ENCODE measurements at places on chromosomes 1 and 21.

GRCh38 chr1:180136968-180137356 is 17.7 kb upstream of the QSOX1 start:
- DNase-seq, result no peak

- DNase-seq, result no peak
Measured at GRCh38 chr1:88141499-88142074, 542.5 kb upstream of the PKN2 start.

DNA sequence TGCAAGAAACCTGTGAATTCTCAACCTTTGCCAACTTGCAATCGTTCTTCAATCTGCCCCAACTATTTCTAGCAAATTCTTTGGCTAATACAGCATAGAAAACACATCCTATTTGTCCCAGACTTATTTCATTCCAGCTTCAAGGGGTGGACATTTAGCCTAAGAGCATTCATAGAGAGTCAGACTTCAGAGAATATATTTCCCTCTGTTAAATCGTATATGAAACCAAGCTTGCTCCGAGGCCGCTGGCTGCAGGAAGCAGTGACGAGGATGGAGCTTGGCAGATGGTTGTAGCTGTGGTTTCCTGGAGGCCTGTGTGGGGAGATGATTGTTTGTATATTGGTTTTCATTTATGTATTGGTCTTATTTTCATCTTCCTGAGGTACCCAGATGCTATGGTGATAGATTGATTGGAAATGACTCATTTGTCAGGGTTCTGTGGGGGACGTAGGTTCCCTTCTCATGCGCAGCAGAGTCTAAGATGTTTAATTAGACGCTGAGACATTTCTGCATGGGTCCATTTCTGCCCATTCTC is 26.1 kb downstream of the MAN1C1 start:
- DNase-seq, result peak; percentile 41

DNA sequence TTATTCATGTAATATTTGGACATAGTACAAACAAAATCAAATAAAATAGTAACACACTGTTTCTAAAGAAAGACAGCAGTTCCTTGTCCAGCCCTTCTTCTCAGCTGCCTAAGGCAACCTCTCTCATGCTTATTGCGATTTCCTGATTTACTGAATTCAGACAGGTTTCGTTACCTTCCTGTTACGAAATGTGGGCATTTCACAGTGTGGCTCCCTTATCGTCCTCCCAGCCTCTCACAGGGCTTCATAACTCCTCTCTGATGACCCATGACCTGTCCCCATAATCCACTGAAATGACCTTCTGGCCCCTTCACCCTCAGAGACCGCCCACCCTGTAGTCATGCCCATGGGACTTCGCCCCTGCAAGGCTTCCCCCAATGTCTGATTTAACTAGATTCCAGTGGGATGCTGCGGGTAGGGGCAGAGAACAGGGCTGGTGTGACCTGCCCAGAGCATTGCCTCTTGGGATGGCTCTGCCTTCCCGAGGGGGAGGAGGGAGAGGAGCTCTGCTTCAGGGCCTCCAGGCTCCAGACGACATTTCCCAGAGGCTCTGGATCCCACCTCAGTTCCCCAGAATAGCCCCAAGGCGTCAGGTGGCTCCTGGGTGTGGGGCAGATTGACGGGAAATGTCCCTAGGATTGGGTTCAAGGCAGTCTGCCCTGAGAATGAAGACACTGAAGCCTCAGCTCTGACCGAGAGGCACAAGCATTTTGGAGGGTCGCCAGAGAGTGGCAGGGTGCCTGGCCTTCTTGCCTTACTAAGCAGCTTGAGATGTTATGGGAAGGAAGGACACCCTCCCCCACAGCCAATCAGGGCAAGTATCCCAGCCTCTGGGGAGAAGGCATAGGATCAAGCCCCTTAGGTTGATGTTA is 20.6 kb downstream of the PADI2 start:
- DNase-seq, result no peak

GRCh38 chr1:18123467-18123992 is 15.9 kb downstream of the IGSF21 start:
- no peak for DNase-seq

DNA sequence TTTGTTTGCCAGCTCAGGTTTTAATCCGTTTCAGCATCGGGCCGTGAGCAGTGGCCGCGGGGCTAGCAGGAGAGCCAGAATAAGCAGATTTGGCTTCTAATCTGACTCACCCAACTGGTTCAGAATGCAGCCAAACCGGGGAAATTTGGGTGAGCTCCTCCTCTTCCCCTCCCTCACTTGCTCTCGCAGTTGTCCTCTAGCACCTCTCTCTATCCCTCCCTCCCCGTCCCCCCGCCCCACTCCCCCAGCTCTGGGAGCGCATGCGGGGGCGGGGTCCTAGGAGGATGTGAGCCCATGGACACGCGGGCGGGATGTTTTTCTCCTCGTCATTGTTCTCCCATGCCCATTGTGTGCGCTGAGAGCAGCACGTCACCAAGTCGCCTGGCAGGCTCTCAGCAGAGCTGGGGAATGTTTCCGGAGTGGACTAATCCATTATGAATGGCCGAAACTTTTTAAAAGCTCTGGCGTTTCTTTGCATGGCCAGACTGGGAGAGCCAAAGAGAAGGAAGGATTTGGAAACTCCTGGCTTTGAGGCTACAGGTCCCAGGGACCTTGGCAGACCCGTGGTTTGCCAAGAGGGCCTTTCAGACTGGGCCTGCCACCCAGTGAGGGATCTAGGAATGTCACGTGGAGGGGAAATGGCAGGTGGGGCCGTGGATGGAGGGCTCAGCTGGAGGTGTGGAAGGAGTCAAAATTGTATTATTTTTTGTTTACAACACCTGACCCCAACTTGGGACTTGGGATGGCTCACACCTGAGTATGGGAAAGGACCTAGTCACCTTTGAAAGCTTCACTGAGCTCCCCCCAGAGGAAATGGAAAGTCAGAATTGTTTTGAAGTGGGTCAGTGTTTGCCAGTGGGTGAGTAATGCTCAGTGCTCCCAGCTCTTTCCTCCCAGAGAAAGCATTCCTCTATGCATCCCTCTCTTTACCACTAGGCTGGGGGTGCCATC is 39.2 kb downstream of the CDK18 start:
- DNase-seq, result no peak

- no peak for DNase-seq
Measured at GRCh38 chr1:53165408-53165961, 23.0 kb upstream of the SLC1A7 start.

DNA sequence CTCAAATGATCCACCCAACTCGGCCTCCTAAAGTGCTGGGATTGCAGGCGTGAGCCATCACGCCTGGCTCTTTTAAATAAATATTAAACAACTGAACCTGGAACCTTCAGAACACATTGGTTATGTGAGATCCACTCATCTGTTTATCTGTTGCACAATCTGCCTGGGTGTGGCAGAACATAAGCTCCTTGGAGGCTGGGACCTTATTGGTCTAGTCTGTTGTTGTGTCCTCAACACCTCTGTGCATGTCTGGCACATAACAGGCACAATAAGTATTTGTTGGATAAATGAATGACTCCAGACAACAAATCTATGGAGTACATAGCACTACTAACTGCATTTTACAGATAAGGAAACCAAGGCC is 4.1 kb upstream of the NBL1 start:
- DNase-seq, result no peak

- no peak for DNase-seq
Measured at GRCh38 chr1:21012937-21013336, 163.8 kb downstream of the EIF4G3 start.

GRCh38 chr1:235054466-235054865 is 74.2 kb downstream of the TOMM20 start:
- DNase-seq, result no peak

GRCh38 chr1:11151826-11152612 is 37.1 kb upstream of the ANGPTL7 start:
- DNase-seq, result no peak

DNA sequence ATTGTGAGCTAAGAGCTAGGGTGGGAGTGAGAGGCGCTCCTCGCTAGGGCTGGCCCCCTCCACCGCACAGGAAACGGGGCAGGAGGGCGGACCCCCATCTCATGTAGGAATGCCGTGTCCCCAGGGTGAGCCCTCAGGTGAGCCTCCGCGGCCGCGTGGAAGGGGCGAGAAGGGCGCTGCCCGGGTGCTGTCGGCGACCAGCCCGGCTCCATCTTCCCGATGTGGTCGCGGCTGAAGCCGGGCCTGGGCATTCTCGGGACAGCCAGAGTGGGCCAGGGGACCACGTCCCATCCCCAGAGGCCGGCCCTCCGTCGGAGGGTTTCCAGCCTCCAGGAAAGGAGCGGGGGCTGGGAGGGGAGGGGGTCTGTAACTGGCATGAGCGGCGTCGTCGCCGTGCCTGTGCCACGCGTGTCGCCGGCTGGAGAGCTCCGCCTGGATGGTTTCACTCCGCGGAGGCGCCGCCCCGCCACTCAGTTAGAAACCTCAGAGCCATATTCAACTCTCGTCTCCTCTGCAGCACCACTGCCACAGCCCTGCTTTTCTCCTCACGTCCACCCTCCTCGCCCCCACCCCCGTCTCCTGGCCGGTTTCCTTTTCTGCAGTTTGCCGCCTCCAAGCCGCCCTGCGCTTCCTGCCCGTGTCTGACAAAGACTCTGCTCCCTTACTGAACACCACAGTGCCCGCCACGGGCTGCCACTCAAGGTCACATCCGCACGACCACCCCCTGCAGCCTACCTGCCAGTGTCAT is at the start of gene TMEM269:
Gene TMEM269, plus strand, starts transcription at position 46 of the 748 bp plus-strand sequence. CDS start 4,903 bp downstream, outside the sequence.
- peak; percentile 15 for DNase-seq

GRCh38 chr1:74570797-74571492 is 58.5 kb upstream of the LRRC53 start:
- no peak for DNase-seq

- DNase-seq, result no peak
Measured at GRCh38 chr21:28518630-28519029, 474.0 kb downstream of the LTN1 start.

GRCh38 chr1:57615956-57616355 is 192.1 kb upstream of the DAB1 start:
- no peak for DNase-seq

DNA sequence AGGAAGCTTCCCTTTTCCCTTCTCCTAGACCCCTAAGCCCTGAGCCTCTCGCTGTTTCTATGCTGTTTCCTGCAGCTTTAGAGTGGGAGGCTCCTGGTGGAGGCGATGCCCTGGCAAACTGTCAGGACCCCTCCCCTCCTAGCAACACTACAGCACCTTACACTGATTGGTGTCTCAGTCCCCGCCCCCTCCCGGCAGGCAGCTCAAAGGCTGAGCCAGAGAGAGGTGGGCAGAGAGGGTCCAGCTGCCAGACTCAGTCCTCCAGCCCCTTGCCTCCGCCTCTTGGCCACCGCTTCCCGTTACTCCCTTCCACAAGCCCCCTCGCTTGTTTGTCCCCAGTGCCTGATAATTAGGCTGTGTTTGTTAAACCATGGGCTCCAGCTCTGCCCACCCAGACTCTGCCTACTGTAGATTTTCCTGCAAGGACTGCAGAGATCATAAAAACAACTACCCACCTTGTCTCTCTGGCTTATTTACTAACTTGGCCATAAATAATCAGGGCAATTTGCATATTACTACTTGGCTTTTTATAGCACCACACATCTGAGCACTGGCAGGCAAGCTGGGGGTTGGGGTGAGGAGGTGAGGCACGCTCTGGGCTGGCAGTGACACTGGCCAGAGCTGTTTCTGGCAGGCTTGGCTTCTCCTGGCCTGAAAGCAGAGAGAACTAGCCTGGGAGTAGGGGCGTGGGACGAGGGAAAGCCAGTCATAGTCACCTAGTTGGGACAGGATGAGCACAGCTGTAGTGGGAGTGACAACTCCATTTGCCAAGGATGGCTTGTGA is 107.5 kb downstream of the CSMD2 start:
- DNase-seq, result no peak

- DNase-seq, result no peak
Measured at GRCh38 chr1:156833603-156834002, 17.0 kb upstream of the SH2D2A start.

GRCh38 chr1:17045634-17046333 is 8.0 kb downstream of the SDHB start:
- no peak for DNase-seq

DNA sequence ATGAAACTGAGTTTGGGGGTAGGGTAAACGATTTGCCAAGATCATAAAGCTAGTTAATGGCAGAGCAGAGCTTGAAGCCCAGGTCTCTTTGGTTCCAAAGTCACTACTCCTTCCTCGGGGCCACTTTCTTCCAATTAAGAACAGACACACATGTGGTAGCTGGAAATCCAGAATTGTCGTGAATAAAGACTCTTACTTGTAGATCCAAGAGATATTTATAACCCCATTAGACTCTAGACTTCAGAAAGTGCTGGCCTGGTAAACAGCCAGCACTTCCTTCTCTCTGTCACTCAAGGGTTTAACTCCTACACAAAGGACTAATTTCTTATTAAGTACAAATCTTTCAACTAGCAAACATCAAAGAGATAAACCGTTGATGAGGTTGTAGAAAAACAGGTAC is 2.7 kb downstream of the FAM163A start:
- no peak for DNase-seq

- no peak for DNase-seq
Measured at GRCh38 chr1:45379524-45379923, 39.3 kb upstream of the MUTYH start.

DNA sequence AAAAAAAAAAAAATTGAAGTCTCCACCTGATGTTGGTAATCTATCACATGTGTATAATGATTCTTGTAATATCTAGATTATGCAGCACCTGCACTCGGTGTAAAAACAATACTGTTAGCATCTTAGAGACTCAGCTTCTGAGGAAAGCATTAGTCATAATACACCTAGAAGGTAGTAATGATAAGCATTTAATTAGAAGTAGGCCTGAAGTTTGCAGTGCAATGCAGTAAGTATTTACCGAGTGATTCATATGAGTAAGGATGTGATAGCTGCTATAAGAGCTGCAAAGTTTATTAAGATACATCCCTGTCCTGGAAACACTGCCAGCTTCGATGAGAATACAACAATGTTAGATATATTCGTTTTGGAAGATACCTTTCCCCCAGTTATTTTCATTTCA is 196.4 kb downstream of the GREM2 start:
- no peak for DNase-seq

DNA sequence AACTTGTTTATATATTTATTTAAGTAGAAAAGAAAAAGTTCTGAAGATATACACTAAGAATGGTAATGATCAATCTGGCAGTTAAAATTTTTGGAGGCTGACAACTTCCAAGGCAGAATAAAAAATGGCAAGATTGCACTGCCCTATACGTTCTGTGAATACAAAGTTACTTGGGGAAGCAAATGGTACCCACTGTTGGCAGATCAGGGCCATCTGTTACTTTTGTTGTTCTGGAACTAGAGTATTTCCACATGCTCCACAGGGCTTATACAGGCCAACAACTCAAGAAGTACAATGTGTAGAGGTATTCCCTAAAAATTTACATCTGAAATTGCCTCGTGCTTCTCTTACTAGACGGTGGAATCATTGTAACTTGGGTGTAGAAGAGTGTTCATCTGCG is 53.2 kb downstream of the AHCTF1 start:
- no peak for DNase-seq

- DNase-seq, result no peak
Measured at GRCh38 chr1:202117898-202118371, 4.8 kb upstream of the GPR37L1 start.

GRCh38 chr1:191034132-191034531 is 556.5 kb upstream of the BRINP3 start:
- no peak for DNase-seq

GRCh38 chr1:81554108-81554507 is 246.6 kb upstream of the ADGRL2 start:
- no peak for DNase-seq
